Calu3 (cell line): ENCODE measurements at places on chromosomes 2 and 18. TPM values are rescaled to one million over a fixed set of nuclear protein-coding genes. Genes with fewer than 3 reads are reported as not detected.

- DNase-seq: no peak
- H3K4me3 ChIP-seq: no peak overlapping the region
- peaks cover 45% of the 10 kb centered on the region for H3K36me3 ChIP-seq
- H3K27ac ChIP-seq: no peak overlapping the region
Observed at GRCh38 chr2:230796280-230796862, 68.4 kb upstream of the ITM2C start.

DNA sequence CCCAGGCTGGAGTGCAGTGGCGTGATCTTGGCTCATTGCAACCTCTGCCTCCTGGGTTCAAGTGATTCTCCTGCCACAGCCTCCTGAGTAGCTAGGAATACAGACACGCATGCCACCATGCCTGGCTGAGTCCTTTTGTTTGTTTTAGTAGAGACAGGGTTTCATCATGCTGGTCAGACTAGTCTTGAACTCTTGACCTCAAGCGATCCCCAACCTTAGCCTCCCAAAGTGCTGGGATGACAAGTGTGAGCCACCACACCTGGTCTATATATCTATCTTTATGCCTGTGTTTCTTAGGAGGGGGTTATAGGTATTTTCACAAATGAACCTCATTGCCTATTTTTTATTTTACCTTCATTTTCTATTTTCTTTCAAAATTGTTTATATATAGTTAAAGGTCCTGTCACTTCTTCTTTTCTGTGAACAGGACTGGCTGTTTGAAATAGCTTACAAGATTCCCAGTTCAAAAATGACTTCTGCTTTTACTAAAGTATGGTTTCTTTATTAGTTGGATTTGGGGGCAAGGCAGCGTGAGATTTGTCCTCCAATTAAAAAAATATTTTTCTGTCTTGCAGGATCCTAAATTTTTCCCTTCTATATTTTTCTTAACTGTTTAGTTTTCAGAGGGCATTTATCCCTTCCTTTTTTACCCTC lies 16.4 kb upstream of the MARCHF7 start:
- no peak overlapping the region for H3K27ac ChIP-seq
- H3K27me3 ChIP-seq: no peaks in the 10 kb centered on the region
- no peaks in the 10 kb centered on the region for H3K4me1 ChIP-seq
- DNase-seq: no peak

DNA sequence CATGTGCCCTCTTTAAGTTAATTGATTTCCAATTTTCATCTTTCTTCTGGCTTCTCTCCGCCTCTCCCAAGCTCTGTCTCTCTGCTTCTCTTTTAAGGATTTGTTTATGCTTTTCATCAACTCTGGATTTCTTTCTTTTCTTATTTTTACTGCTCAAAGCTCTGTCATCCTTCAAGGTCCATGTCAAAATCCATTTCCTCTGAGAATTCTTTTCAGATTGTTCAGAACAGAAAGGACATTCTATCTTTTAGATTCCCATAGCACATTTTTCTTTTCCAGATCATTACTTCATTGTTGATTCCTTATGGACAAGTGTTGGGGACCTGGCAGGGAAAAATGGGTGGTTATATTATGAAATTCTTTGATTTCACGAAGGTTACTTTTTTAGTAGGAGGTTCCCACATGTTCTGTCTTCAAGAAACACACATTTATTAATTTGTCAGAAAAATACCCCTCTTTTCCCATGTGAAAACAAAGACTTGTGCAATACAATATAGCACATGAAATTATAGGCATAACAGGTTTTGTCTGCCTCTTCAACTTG lies 12.3 kb downstream of the PMAIP1 start:
- no peaks in the 10 kb centered on the region for H3K27me3 ChIP-seq
- no peaks in the 10 kb centered on the region for H3K36me3 ChIP-seq
- no peak for DNase-seq
- H3K4me3 ChIP-seq: no peak overlapping the region
- peaks cover 30% of the 10 kb centered on the region for H3K4me1 ChIP-seq

- H3K36me3 ChIP-seq: no peaks in the 10 kb centered on the region
- no peaks in the 10 kb centered on the region for H3K27me3 ChIP-seq
- no peak overlapping the region for H3K27ac ChIP-seq
- H3K4me1 ChIP-seq: no peaks in the 10 kb centered on the region
Observed at GRCh38 chr2:178920916-178921513, 113.8 kb upstream of the TTN start.

DNA sequence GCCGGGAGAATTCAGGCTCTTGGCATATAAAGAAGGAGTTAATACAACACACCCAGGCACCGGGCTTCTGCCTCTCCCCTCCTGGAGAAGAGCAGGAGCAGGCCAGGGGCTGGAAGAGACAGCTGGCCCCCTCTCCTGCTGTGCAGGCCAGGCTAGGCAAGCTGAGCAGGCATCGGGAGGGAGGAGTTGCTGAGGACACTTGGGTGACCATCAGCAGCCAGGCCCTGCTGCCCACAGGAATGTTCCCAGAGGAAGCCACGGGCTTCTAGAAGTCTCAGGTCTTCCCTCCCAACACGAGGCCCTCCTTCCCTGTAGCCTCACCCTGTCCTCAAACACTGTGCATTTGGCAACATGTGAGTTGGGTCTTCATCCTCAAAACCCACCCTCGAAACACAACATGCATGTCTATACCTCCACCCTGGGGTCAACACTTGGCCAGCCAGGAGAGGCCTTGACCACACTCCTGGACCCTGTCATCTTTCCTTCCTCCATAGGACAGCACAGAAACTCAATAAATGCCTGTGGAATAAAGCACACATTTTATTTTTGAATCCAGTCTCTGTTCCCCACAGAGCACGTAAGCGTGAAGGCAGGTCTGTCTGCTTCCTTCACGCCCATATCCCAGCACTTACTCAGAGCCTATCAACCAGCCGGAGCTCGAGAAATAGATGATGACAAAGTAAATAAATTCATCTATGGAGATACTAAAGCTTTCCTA lies 433.8 kb upstream of the ID2 start:
- H3K4me1 ChIP-seq: no peaks in the 10 kb centered on the region
- no peak for DNase-seq
- no peak overlapping the region for H3K27ac ChIP-seq
- no peaks in the 10 kb centered on the region for H3K27me3 ChIP-seq
- no peaks in the 10 kb centered on the region for H3K36me3 ChIP-seq

DNA sequence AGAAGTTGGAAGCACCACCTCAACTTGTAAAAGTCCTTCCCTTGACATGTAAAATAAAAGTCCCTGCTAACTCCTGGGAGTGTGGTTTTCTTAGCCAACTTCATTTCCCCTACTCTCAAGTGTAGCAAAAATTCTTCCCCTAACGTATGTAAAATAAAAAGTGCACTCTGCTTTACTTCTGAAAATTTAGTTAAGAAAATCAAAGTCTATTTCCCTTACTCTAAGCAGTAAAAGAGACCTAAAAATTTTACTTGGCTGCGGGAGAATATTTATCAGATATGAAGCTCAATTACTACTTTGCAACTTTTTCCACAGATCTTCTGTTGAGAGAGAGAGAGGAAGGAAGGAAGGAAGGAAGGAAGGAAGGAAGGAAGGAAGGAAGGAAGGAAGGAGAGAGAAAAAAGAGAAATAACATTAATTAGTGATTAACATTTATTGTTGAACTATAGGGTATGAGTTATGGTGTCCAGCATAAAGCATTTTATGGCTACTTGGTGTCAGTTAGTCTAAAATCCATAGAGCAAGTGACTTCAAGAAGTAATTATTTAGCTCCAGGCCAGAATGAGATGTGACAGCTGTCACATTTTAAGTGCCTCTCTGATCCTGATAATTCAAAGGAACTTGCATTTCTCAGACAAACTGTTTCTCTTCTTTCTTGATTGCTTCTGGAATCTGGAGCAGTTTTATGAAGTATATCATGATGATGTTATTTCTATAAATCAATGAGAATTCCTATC lies 210.3 kb downstream of the TMX3 start:
- H3K4me1 ChIP-seq: no peaks in the 10 kb centered on the region
- H3K36me3 ChIP-seq: no peaks in the 10 kb centered on the region

- H3K4me3 ChIP-seq: no peak overlapping the region
- no peak for DNase-seq
- no peak overlapping the region for H3K27ac ChIP-seq
- peaks cover 65% of the 10 kb centered on the region for H3K27me3 ChIP-seq
- no peaks in the 10 kb centered on the region for H3K36me3 ChIP-seq
- no peaks in the 10 kb centered on the region for H3K4me1 ChIP-seq
Observed at GRCh38 chr2:239585422-239585821, 184.6 kb upstream of the HDAC4 start.

DNA sequence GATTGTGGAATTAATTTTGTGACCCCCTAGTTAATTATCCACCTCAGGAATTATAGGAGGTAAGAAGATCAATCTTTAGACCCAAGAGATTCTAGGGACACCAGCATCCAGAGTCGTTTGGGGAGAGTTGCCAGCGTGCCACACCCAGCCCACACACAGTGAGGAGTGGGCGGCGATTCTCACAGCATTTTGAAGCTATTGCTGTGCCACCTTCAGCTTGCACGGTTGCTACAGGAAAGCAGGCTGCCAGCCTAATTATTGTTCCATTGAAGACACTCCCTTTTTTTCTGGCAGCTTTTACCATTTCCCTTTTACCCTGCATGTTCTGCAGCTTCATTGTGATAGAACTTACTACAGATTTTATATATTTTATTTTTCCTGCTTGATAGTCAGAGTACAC lies 13.1 kb upstream of the MYL12A start:
- no peak for DNase-seq
- H3K36me3 ChIP-seq: no peaks in the 10 kb centered on the region
- H3K27me3 ChIP-seq: no peaks in the 10 kb centered on the region
- no peaks in the 10 kb centered on the region for H3K4me1 ChIP-seq
- no peak overlapping the region for H3K27ac ChIP-seq
- no peak overlapping the region for H3K4me3 ChIP-seq

- H3K27ac ChIP-seq: no peak overlapping the region
- H3K27me3 ChIP-seq: no peaks in the 10 kb centered on the region
- DNase-seq: no peak
- H3K36me3 ChIP-seq: peaks cover 34% of the 10 kb centered on the region
Observed at GRCh38 chr2:240629968-240630770, 4.9 kb downstream of the GPR35 start.

GRCh38 chr2:231394211-231395141 lies 1.0 kb upstream of the B3GNT7 start:
- peaks cover 12% of the 10 kb centered on the region for H3K27me3 ChIP-seq
- DNase-seq: no peak
- peaks cover 21% of the 10 kb centered on the region for H3K4me1 ChIP-seq
- H3K36me3 ChIP-seq: peaks cover 28% of the 10 kb centered on the region
- peak overlapping the region; percentile 87 for H3K4me3 ChIP-seq
- peak overlapping the region; percentile 71 for H3K27ac ChIP-seq

Gene DSG1
- total RNA-seq: not detected in 2 replicates

Gene HOXD1
- total RNA-seq: not detected in 2 replicates

Gene KIAA2012
- total RNA-seq: 0.17 TPM in 1 of 2 replicates, not detected in the other
